ENCODE measurements at places on chromosomes 6 and 20.

- DNase-seq: no peak
Observed at GRCh38 chr6:144339859-144340452, 54.8 kb downstream of the UTRN start.

- DNase-seq: peak; percentile 29
Observed at GRCh38 chr6:163098827-163099479, 315.6 kb upstream of the QKI start.

- DNase-seq: no peak
Observed at GRCh38 chr6:35086636-35087360, 54.3 kb downstream of the TCP11 start.

- DNase-seq: no peak
Observed at GRCh38 chr20:59817406-59817805, 116.0 kb downstream of the SYCP2 start.

DNA sequence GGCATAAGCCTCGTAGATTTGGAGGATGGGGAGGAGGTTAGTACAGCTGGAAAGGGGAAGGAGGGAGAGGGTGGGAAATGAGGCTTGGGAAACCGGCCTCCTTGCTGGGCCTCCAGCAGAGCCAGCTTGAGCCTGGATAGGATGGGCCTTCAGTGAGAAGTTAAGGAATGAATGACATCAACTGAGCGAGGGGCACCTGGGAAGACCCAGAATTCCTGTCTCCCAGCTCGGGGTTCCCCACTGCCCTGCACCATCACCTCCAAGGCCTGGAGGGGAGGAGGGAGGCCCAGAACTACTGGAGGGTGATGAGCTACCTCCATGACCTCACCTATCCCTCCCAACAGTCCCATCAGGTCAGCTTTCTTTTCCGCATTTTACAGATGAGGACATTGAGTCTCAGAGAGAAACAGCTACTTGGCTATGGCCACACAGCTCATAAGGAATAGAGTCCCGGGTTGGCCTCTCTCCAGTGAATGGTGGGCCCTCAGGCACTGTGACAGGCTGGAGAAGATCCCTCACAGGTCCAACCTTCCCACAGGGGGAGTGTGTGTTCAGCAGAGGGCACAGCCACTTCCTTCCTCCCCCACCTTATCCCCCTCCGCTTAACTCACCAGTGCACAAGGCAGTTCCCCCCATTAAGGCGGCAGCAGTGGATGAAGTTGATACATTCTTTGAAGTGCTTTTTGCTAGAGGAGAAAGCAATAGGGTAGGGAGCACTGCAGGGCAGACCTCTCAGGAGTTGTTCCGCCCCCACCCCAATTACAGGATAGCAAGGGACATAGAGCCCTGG is 6.8 kb downstream of the DUSP15 start:
- DNase-seq: no peak

- DNase-seq: no peak
Observed at GRCh38 chr20:16097788-16098187, 475.5 kb downstream of the KIF16B start.

DNA sequence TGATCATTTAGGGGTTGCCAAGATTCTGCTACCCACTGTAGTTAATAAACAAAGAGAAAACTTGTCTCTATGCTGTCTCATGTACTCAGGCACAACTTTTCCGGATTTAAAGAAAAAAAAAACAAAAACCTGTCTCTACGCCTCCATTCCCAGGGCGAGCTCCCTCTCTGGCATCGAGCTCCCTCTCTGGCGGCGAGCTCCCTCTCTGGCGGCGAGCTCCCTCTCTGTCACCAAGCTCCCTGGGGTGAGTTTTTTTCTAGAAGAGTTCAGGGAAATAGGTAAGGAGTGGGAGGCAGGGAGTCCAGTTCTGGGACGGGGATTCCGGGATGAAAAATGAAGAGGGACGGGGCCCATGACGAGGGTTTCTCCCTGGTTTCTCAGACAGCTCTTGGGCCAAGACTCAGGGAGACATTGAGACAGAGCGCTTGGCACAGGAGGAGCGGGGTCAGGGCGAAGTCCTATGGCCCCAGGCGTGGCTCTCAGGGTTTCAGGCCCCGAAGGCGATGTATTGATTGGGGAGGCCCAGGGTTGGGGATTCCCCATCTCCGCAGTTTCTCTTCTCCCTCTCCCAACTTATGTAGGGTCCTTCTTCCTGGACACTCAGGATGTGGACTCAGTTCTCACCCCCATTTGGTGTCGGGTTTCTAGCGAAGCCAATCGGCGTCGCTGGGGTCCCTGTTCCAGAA is 16.5 kb upstream of the HLA-A start:
- DNase-seq: no peak

- DNase-seq: peak; percentile 8
Observed at GRCh38 chr6:67606906-67607828, 1027.9 kb upstream of the ADGRB3 start.

DNA sequence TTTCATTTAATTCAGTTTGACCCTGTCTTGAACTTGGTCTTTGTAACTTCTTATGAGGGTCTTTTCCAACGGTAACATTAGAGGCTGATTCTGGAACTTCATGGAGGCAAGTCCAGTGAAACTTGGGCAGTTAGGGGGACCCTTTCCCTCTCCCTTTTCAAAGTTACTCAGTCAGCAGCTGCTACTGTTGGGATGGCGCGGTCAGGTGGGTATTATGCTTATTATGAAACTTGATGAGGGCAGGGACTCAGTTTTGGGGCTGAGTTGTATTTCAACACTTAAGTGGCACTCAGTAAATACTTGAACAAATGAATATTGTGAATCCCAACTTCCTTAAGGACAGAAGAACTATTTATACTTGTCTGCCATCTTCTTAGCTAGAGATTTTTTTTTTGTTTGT is 20.8 kb downstream of the TOP1 start:
- DNase-seq: no peak

GRCh38 chr6:44386364-44386928 is 1.1 kb upstream of the CDC5L start:
- DNase-seq: peak; percentile 4

DNA sequence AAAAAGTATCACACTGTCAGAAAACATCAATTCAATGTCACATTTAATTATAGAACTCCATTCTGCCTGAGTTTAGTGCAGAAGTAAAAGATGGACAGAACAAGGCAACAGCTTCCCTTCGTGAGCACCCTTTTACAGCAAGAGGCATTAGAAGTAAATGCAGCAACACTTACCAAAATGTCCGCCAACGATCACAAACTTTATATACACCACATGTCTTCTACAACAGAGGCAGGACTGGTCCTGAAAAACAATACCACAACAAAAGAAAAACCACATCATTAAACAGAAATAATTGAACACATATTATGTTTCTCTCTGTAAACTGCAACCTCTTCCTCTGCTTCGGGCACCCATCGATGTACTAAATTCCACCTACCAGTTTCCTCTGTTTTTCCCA is 92.9 kb downstream of the FYN start:
- no peak for DNase-seq

- no peak for DNase-seq
Observed at GRCh38 chr20:33062825-33063149, 9.1 kb downstream of the BPIFB3 start.

DNA sequence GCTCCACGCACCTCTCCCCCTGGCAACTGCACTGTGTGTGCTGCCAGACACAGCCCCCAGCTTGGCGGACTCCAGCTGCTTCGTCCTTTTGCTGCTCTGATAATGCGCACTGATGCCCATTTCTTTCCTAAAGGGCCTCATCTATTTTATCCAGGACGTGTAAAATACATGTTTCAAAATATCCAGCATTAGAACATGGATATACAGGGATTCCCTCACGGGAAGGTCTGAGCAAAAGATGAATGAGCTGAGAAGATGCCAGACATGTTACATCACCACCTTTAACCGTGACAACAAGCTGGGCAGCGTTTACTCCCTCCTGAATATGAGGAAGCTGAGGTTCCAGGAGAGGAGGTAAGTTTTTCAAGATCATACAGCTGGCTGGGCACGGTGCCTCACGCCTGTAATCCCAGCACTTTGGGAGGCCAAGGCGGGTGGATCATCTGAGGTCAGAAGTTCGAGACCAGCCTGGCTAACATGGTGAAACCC is 32.8 kb downstream of the TNXB start:
- DNase-seq: peak; percentile 75

DNA sequence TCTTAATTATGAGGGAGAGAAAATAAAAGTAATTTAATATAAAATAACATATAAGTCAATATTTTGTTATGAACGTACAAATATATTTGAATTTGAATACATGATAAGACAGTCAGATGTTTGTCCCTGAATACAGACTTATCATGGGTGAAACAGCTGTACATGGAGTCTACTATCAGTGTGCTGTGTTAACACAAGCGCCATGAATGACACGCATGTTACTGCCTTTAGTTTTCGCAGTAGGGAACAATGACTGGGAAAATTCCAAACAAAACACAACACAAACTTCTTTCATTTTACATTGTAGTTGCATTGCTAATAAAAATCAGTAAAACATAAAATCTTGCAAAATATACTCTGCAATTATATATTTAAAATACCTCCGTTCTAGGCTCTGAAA is 108.6 kb downstream of the FBXO5 start:
- DNase-seq: no peak

DNA sequence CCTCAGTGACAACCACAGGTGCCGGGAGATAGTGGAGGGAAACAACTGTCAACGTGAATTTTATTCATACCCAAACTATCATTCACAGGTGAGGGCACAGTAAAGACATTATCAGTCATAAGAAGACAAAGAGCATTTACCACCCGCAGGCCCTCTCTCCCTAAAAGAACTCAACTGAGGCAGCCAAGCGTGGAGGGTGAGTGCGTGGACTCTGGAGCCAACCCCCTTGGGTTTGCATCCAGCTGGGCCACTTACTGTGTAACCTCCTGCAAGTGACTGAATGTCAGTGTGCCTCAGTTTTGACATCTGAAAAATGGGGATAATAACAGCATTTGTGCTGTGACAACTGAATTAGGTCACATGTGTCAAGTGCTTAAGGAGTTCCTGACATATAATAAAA is 70.6 kb upstream of the KCNK16 start:
- DNase-seq: no peak

GRCh38 chr20:9200620-9201019 is 131.7 kb downstream of the PLCB4 start:
- DNase-seq: peak; percentile 30

GRCh38 chr6:150491811-150492172 is 107.9 kb upstream of the PLEKHG1 start:
- DNase-seq: no peak

DNA sequence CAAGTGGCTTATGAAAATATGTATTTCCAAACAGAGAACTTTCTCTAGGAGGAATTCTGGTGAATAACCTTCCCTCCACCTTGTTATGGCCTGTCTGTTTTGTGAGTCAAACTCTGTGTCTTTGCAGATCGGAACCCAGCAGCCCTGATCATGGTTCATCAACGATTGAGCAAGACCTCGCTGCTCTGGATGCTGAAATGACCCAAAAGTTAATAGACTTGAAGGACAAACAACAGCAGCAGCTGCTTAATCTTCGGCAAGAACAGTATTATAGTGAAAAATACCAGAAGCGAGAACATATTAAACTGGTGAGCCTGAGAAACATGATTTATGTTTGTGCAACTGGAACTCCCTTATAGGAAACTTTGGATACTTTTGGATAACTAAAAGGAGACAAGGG is 294.5 kb upstream of the PLCB4 start:
- no peak for DNase-seq

DNA sequence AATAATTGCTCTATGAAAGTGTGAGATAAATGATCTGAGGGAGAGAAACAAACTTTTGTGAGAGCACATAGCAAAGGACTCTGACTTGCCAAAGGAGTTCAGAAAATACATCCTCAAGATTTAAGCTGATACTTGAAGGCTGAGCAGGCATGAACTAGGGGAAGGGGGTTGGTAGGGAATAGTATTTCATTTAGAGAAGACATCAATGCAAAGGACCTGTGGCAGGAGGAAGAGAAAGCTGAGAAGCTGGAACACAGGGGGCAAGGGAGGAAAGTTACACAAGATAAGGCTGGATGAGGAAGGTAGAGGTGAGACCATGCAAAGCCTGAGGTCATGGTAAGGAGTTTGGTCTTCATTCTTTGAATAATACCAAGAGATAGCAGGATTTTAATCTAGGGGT is 50.6 kb downstream of the NCOA6 start:
- no peak for DNase-seq

GRCh38 chr20:49785852-49786175 is 26.8 kb upstream of the SLC9A8 start:
- no peak for DNase-seq

DNA sequence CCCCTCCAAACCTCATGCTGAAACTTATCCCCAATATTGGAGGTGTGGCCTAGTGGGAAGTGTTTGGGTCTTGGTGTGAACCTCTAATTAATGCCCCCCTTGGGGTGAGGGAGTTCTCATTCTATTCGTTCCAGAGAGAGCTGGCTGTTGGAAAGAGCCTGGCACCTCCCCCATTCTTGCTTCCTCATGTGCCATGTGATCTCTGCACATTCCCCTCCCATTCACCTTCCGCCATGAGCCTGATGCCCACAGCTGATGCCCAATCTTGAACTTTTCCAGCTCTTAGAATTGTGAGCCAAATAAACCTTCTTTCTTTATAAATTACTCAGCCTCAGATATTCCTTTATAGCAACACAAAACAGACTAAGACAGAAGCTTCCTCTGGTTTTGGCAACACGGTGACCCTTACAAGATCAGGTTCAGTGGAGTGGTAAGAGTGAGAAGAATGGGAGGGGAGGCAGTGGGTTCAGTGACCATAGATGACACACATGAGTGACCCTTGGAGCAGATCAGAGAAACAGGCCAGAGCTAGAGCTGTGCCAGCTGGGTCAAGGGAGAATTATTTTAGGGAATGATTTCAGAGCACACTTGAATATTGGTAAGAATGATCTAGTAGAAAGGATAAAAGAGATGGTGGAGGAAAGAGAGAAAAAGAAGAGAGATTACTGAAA is 176.4 kb downstream of the LY86 start:
- no peak for DNase-seq

DNA sequence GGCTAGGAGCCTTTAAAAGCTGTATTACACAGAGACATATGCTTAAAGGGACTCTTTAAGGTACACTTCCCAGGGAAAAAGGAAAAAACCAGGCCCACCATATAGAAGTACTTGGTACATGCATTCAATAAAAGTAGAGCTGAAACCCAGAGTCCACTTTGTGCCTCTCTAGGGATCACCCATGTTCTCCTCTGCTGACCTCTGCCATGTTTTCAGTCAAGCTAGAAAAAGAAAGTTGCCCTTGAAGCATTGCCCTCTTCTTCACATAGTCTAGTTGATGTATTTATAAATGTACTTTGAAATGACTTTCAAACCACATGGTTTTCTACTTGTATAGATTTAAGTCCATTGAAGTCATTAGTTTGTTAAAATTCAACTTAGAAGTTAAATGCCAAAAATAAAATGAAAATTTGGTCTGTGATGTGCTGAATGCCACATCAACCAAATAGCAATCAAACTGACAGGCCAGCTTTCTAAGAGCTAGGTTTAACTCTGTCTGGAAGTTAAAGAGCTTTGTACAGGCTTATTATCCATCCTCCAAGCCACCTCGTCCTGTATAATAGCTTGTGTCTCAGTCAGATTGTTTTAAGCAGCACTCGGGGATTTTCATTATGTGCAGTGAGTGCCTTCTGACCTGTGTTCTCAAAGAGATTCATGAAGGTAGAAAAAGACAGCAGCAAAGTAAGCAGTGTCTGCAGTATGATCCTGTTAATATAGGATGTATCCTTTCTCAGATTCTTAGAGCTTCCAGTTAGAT is 238.6 kb upstream of the PLN start:
- no peak for DNase-seq

Data from skeletal muscle cell (primary cell).